ENCODE measurements at places on chromosomes 2 and 18.

DNA sequence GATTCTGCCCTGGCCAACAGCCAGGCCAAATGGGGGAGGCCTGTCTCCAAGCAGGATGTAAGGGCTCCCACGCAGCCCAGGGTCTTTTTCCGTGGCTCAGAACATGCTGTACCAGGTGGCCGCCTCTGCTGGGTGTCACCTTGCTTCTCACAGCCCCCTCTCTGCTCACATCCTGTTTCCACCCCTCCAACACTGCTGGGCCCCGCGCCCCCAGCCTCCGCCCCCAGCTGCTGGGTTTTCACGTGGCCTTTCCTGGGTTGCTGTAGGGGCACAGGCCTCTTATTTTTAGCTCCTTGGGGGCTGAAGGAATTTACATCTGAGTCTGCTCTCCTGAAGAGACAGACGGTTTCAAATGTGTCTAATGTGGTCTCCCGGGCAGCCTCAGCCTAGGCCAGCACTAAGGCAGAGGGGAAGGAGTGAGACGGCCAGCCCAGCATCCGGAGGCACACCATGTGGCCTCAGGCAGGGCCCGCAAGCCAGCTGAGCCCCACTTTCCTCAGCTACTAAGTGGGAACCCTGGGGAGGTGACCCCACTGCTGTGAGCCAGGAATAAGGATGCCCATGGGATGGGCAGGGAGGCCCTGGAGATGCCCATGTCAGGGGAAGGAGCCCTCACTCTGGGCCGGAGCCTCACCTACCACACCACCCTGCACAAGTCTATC lies 18.7 kb upstream of the DUSP2 start:
- no peak for DNase-seq

DNA sequence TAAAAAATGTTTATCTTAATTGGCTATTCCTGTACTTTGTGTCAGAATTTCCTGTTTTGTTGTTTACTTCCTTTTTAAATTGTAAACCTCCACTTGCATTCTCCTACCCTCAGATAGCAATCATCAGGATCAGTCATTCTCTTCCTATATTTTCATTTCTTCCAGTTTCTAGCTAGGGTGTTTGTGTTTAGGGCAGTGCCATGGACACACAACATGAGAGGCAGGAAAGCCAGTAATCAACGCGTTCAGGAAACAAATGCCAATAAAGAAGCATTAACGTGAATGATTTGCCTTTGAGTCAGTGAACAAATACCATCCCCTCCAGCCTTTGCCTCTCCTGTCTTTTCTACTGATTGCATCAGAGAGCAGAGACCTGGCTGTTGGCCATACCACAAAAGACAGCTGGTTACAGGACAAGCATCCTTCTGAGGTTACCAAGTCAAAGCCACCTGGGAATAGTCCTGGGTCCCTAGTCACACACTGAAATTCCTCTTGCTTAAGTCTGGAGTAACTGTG lies 56.7 kb upstream of the FHL2 start:
- peak; percentile 61 for DNase-seq

- DNase-seq = no peak
These were observed 38.8 kb upstream of the PMAIP1 start for GRCh38 chr18:59861009-59861408.

DNA sequence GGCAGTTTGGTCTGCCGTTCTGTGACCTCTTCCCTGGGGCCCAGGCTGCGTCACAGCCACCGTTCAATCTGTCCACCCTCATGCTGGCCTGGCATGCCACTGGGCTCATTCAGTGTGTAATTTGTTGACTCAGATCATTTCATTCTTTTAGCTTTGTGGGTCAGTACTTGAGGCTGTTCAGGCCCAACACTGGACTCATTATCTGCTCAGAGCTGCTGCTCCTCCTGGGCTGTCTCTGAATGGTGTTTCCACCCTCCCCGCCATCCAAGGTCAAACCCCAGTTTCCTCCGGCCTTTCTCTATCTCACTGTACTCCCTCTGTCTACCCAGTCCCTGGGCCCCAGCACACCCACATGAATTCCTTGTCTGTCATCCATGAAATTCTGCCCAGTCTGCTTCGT lies 152.4 kb upstream of the NCK2 start:
- no peak for DNase-seq

DNA sequence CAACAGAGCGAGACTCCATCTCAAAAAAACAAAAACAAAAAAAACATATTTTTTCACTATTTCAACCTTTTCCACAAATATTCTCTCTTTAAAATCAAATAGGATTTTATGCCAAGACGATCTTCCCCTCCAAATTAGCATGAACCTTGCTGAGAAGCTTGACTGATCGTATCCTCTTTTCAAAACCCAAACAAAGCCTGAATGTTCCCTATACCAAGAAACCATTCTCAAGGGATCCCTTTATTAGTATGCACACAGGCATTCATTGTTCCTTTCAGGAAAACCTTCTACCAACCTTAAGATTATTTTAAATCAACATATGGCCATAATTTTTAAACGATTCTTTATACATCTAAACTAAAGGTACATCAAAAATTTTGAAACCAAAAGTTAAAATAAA lies 6.3 kb downstream of the SPIRE1 start:
- no peak for DNase-seq

DNA sequence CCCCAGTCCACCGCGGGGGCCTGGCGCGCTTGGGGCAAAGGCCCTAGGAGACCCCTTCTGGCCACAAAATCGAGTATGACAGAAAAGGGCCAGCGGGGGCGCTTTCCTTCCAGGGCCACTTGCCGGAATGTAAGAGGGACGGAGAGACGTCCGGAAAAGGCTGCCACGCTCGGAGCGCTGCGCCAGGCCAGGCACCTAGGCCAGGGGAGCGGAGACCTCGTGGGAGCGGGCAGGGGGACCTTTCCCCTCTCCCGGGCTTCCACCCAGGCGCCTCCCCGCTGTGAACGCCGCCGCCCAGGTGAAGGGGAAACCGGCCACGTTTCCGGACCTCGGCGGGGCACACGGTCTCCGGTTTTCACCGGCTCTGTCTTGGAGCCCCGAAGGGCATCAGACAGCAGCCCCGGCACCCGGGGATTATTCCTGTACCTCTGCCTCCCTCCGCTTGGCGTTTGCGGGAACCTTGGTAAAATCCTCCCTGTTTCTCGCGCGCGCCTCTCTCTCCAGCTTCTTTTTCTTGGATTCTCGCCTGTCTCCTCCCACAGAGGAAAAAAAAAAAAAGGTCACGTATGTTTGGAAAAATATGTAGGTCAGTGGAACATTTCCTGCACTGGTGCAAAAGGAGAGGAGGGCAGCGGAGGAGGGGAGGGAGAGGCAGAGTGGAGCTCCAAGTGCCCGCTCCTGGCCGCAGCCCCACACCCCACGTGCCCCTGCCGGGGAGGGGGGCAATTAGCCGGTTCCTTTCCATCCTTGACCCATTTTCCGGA lies 1.2 kb upstream of the NPAS2 start:
- DNase-seq = peak; percentile 33

DNA sequence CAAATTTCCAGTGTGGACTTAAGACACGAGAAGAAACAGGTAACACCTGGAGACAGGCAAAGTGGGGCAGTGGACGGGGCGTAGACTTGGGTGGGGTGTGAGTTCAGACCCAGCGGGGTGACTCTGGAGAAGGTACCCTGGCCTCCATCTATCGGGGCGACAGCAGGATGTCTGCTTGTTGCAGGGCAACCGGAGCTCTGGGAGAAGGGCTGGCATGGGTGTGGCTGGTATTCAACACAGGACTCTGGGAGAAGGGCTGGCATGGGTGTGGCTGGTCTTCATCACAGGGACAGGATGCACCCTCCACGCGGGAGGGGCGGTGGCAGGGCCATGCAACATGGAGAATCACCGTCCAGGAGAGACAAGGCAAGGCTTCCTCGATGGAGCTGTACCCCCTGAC lies 198.5 kb downstream of the HDAC4 start:
- DNase-seq = no peak

DNA sequence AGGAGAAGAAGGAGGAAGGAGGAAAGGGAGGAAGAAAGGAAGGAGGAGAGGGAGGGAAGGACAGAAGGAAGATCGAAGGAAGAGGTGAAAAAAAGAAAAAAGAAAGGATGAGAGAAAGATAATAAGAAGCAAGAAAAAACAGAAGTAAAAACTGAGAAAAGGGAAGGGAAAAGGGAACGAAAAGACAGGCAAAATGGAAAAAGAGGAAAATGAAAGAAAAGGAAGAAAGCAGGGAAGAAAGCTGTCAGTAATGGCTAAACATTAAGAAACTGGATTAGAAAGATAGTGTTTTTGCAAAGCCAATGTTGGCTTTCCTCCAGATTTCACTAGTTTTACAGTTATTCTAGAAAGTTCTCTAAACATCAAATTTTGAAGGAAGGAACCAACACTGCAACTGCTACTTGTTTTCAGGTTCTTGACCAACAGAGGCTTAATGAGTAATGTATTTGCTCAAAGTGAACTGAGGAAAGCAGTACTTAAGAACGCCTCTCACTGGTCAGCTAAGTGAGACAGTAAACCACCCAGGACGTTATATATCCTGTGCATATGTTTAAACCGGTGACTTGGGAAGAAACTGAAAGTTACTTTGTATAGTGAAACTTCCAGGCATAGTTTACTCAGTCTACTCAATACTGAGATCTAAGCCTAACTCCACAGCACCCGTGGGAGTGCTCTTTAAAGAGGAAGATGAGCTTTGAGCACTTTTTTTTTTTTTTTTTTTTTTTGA lies 286.2 kb upstream of the TRIB2 start:
- no peak for DNase-seq

DNA sequence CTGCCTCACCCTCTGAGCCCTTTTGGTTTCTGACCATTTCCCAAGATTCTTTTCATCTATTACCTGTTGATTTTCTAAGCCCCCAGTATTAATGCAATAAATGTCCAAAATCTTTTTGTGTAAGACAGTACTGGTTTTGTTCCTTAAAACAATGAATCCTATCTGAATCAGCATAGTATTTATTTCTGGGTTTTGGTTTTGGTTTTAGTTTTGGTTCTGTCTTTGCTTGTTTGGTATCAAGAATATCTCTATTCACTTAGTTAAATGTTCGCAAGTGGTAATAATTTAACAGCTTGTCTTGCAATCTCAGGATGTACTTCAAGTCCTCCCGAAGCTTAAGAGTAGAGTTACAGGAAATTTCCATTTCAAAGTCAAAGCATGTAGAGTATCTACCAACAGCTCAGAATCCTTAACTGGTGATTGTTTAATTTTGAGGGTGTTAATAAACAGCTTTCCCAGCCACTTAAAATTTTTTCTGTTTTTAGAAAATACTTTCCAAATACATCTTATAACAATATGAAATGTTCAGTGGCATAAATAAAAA lies 67.7 kb upstream of the NEDD4L start:
- DNase-seq = no peak

- DNase-seq = no peak
These were observed 11.5 kb upstream of the GMCL1 start for GRCh38 chr2:69817729-69818501.

DNA sequence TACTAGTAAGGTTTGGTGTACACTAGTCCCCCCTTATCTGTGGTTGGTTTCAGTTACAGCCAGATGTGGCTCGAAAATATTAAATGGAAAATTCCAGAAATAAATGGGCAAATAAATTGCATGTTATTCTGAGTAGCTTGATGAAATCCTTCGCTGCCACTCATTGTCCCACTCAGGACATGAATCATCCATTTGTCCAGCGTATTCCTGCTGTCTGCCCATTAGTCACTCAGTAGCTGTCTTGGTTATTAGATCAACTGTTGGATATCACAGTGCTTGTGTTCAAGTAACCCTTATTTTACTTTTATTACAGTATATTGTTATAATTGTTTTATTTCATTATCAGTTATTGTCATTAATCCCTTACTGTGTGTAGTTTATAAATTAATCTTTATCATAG lies 21.7 kb downstream of the ZDBF2 start:
- DNase-seq = no peak

DNA sequence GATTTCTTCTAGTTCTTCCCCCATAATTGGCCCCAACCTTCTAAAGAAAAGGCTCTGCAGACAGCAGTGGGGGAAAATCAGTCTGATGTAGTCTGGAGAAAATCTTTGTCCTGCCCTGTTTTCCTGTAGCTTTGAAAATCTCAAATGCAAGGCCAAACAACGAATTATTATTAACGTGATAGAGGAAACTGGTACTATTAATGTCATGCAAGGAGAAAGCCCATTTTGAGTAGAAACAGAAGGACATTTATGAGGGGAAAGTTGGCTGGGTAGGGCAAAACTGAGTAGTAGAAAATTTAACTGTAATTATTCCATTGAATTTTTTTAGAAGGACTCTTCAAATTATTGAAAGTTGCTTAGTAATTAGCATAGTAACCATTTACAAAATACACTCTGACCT lies 98.8 kb downstream of the FMNL2 start:
- DNase-seq = no peak

DNA sequence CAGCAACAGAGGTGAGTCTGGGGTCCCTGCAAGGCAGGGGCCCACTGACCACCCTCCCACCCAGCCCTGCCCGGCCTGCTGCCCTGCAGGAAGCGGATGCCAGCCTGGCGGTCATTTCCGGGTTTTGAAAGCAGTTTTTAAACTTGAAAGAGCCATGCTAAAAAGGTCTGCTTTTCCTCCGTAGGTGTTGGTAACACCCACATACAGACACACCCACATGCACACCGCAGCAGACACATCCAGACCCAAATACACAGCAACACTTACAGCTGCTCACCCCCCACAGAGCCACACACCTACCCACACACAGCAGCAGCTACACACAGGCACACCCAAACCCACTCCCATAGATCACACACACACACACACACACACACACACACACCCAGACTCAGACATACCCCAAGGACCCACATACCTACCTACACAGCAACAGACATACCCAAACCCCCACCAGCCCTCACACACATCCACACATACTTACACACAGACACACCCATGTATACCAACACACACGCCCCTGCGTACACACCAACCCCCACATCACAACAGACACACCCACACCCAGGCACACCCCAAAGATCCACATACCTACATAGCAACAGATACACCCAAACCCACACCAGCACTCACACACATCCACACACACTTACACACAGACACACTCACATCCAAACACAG lies 7.6 kb downstream of the ZFP36L2 start:
- no peak for DNase-seq

DNA sequence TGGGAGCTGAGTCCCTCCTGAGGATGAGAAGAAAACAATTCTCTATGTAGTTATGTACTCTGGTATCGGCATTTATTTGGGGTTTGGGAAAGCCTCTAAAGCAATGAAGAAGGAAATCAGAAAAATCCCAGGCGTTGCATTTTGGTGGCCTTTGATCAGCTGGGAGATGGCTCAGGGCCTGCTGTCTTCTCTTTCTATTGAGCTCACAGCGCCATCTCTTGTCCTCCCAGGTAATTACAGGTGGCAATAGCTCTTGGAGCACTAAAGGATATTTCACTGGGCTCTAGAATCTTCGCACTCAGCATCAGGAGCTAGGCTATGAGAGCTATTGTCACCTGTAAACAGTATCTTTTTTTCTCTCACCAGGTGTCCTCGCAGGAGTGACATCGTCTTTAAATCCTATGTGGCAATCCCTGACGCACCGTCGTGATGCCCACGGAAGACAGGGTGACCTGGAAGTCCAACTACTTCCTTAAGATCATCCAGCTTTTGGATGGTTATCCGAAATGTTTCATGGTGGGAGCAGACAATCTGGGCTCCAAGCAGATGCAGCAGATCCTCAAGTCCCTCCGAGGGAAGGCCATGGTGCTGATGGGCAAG lies 76.1 kb upstream of the PMAIP1 start:
- DNase-seq = peak; percentile 68

- no peak for DNase-seq
These were observed 206.0 kb downstream of the AGPS start for GRCh38 chr2:177598326-177599138.

Data from AG04450 (cell line).